Skin of body (tissue), 3 donors: ENCODE measurements at places on chromosomes 7 and 10. TPM values are rescaled to one million over a fixed set of nuclear protein-coding genes. Genes with fewer than 3 reads are reported as not detected.

GRCh38 chr10:110724116-110724921 is 80.2 kb downstream of the RBM20 start:
- no peak for DNase-seq

DNA sequence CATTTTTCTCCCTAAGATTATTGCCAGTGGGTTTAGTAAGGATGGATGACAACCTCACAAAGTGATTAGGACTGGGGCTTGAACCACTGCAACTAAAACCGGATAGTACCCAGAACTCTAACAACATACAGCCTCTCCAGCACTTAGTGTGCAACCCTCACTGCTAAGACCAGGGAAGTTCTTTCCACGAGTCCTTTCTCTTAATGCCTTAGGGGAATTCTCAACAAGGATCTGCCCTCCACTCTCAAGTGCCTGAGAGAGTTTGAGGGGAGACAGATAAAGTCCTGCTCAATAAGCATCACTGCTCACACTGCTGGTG is 104.6 kb downstream of the NRP1 start:
- no peak for DNase-seq

- no peak for DNase-seq
Observed at GRCh38 chr10:132297526-132297925, 10.2 kb downstream of the STK32C start.

DNA sequence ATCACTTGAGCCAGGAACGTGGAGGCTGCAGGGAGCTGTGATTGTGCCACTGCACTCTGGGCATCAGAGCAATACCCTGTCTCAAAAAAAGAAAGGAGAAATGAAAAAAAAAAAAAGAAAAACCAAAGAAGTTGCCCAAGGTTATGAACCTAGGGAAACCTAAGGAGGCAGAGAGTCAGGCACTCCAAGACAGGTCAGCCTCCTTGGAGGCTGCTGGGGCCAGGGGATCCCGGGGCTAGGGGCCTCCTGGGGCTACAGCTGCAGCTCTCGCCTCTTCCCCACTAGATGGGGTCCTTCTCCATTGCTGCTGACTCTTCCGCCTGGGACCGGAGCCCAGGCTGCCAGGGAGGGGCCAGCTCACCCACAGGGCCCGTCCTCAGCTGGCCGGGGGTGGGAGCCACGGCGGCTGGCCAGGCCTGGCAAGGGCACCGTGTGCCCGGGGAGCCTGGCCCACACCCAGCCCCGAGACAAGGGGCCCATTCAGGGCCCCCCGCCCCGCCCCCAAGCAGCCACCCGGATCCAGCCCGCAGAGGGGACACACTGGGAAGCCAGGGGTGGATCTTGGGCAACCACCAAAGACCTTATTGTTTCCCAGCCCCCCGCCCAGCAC is 1.7 kb upstream of the SPACDR start:
- peak; percentile 42 for DNase-seq

DNA sequence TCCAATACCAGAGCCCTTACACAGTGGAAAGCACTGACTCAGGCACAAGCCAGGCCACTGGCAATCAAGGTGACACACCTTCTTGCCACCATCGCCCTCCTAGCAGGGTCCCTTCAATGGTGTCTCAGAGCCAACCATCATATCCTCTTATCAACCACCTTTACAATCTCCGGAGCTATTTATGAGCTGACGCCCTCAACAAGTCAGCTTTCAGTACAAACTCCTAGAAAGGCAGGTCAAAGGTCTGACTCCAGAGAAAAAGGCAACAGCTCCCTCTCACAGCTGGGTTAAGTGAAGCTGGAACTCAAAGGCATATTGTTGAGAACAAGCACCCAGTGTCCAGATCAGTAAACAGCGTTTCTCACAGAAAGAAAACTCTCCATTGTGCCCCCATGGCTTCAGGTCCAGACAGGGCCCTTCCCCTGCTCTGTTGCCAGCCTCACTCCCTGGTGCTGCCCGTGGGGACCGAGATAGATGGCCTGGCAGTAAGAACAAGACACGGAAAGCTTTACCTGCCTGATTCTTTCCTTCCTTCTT is 2.4 kb downstream of the ZNF3 start:
- no peak for DNase-seq

GRCh38 chr10:73439055-73439454 is 5.7 kb upstream of the MSS51 start:
- DNase-seq: no peak

Gene GPNMB
- total RNA-seq: 208 TPM

Gene TET1
- 23.6 TPM for total RNA-seq

Gene BZW2
- total RNA-seq: 67.7 TPM

Gene SYT15
- 0.79 TPM for total RNA-seq

Gene NDUFB8
- 111 TPM for total RNA-seq

Gene NXPH1
- total RNA-seq: 0.10 TPM

Gene IMPDH1
- 17.1 TPM for total RNA-seq

Gene ZNF394
- 31.8 TPM for total RNA-seq

Gene MYO1G
- 2.6 TPM for total RNA-seq
